ENCODE measurements at places on chromosomes 13 and 19.

GRCh38 chr19:35449359-35450043, 1.4 kb downstream of the FFAR2 start:
- no peak for DNase-seq

GRCh38 chr13:113367020-113367560, 3.2 kb upstream of the GRTP1 start:
- no peak for DNase-seq

- DNase-seq: no peak
Observed at GRCh38 chr13:110713642-110713952, at the start of gene ING1. ING1 (plus strand) TSS chr13:110713700; CDS start chr13:110714150, 450 bp downstream.

DNA sequence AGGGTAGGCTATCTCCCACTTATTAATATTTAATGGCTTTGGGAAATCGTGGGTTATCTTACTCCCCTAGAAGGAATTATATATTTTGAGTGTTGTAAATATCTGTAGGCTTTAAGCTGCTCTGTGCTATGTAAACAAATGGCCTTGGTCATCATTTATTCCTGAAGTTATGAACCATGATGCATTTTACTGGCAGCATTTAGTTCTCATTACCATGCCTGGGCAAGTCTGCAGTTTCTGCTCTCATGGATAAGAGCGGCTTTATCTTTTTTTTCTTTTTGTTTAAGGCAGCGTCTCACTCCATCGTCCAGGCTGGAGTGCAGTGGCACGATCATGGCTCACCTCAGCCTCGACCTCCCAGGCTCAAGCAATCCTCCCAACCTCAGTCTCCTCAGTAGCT, 156.1 kb downstream of the IRS2 start:
- no peak for DNase-seq

DNA sequence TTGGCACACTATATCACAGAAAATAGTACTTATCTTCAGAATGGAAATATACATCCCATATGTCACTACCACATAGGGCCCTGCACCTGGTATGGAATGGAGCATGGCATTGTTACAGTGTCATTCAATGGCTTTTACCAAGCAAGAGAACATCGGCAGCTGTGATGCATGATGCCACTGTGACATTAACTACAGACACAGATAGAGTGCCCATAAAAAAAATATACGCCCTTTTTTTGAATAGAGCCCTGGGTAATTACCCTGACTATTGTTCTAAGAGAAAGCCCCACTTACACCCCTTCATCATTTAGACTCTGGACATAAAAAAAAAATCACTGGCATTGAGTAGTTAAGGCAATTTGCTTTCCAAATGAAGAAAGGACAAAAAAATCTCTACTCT, 320.3 kb downstream of the DNAJC15 start:
- DNase-seq: no peak

Data from CD4-positive, alpha-beta memory T cell (primary cell).